Cardiac septum (tissue), 1 donor: ENCODE measurements at places on chromosomes 1 and 21. TPM values are rescaled to one million over a fixed set of nuclear protein-coding genes. Genes with fewer than 3 reads are reported as not detected.

GRCh38 chr1:10386761-10387676, 11.8 kb upstream of the PGD start:
- peak; percentile 3 for DNase-seq

DNA sequence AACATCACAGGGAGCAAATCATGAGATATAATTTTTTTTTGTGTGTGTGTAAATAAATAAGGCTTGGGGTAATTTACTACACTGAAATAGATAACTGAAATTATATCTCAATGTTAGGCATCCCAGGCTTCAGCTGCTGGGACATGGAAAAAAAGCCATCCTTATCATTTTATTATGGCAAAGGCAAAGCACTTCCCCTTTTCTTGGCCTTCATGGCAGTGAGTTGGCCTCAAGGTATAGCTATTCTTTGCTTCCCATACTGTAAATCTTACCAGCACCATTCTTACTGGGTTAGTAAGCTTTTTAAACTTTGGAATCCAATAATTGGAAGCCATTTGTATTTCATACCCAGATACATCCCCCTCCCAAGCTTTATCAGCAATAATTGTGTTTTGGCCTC, 29.0 kb downstream of the RBM11 start:
- no peak for DNase-seq

GRCh38 chr1:54800041-54800898, 853 bp downstream of the TTC22 start:
- DNase-seq = peak; percentile 43

DNA sequence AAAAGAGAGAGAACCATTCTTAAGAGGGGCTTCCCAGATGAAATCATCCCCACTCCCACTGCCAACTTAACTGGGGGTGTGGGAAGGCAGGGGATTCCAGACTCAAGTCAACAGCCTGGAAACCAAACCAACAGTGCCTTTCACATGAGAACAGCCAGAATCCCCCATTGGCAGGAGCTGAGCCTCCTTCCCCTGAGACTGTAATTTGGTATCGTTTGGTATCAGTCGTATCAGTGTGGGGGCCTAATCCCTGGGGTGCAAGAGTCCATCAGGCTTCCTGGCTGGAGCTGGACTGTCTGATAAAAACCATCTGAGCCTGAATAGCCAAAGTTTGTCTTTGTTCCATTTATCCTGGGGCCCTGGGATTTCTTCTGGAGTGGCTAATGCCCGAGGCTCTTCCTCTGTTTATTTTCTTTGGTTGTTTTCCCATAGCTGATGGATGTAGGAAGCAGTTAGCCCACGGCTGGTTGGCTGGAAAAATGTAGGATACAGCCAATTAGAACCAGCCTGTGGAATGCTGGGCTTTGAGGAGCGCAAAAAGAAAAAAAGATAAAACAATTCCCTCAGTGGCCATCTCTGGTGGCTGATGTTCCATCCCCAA, 84.6 kb downstream of the LAMC2 start:
- no peak for DNase-seq

DNA sequence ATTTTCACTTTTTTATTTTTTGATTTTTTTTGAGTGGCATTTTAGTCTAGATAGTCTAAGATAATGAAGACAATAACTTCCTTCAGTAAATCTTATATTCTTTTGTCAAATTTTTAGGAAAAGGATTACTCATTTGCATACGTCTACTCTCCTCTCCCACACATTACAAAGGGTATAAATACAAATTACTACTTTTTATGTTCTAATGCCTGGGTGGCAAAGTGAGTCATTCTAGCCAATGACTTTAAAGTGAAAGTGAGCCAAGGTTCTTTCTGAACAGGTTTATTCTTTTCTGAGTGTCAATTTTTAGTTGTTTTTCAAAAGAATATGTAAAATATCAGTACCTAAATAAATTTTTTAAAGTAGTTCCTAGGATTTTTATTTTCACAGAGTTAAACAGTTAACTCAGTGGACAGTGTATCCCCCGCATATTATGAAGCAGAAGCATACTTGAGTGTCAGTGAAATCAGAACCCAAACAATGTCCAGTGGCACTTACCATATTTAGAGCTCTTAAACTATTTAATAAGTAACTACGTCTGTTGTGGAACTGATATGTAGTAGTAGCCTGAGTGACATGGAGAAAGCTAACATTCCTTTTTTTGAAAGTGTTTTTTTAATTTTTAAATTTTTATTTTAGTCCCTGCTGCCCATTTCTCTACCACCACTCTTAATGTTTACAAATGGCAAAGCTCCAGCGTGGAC, 141.7 kb downstream of the PHTF1 start:
- DNase-seq = no peak

DNA sequence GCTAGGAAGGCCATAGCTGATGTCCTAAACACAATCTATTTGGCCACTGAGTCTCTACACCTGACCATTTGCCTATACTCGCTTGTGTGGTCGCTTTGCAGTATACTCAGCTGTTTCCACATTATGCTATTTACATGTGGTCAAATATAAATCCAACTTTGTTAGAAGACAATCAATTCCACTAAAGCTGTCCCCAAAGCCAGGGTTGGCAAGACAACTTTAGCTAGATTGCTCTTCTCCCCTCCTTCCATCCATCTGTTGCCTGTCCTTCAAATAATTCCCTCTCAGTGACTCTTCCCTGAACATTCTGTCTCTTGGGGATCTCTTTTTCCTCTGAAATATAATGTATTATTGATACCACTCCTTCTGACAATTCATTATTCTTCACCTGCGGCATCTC, 30.1 kb downstream of the AVPR1B start:
- no peak for DNase-seq

DNA sequence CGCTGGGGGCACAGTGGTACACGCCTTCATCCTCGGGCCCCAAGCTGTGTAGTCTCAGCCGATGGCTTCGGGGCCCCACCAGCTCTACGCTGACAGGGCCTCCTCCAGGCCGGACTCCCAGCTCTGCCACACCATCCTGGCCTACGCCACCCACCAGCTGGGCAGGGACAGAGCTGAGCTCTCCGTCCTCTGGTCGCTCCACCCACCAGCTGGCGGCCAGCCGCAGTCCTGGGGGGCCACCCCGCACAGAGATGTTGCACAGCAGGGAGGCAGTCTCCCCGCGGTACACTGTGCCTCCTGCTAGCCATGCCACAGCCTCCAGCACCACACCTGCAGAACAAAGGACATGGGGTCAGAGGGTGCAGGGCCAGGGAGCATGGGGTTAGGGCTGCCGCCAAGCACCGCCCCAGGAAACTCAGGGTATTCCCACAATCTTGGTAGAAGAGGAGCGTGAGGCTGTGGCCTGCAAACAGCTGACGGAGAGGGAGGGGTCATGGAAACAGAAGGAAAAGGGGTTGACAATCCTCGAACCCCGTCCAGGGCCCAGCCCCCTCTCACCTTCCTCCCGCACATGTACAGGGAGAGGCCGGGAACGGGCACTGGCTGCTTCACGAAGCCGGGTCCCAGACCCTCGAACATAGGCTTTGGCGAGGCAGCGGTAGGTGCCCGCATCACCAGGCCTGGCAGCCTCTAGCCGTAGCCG, 5.9 kb downstream of the IGSF8 start:
- DNase-seq = no peak

GRCh38 chr1:113178522-113178921, 105.5 kb downstream of the LRIG2 start:
- no peak for DNase-seq

GRCh38 chr1:117036018-117036461, 24.1 kb upstream of the TTF2 start:
- DNase-seq = no peak

DNA sequence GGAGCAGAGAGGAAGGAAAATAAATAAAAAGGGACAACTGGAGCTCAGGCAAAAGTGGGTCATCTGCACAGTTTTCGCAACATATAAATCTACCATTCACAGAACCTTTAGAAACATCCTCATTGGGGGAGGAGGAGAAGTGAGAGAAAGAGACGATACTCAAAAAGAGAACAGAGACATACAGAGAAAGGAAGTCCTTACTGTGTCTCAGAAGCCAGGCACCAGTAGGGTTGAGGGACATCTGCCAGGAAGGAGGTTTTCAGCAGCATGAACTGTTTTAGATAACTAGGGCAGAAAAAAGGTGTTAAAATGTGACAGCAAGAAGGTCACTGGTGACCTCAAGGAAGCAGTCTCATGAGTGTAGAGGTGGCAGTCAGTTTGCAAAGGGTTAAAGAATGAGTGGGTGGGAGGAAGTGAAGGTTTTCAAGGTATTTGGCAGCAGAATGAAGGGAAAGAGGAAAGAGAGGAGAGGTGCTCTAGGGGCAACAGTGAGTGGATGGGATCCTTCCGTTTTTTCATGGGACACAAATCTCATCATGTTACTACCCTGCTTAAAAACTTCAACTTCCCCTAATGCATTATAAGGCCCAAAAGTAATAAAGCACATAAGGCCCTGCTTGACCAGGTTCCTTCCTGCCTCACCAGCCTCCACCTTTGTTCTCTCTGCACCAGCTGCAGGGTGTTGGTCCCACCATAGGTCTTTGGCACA, 9.5 kb downstream of the JAK1 start:
- DNase-seq = no peak

DNA sequence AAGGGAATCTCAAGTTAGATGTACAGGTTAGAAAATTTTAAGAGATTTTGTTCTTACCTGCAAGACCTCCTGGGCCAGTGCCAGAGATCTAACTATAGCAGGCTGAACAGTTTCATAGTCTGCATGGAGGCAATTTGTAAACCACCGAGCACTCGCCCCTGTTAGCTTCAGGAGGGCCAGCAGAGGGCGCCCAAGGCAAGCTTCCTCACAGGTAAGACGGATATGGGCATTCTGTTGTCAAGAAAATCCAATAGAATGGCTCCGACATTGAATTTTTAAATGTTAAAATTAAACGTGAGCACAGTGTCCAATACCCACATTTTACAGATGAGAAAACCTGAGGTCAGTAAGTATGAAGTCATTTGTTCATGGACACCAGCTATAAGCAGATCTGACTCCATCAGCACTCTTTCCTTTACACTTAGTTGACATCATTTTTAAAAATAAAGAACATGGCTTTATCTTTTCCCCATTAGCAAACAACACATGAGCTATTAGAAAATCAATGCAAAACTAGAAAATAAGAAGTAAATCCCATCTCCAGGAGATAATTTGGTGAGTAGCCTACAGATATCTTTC, 2.2 kb downstream of the REG4 start:
- peak; percentile 84 for DNase-seq

DNA sequence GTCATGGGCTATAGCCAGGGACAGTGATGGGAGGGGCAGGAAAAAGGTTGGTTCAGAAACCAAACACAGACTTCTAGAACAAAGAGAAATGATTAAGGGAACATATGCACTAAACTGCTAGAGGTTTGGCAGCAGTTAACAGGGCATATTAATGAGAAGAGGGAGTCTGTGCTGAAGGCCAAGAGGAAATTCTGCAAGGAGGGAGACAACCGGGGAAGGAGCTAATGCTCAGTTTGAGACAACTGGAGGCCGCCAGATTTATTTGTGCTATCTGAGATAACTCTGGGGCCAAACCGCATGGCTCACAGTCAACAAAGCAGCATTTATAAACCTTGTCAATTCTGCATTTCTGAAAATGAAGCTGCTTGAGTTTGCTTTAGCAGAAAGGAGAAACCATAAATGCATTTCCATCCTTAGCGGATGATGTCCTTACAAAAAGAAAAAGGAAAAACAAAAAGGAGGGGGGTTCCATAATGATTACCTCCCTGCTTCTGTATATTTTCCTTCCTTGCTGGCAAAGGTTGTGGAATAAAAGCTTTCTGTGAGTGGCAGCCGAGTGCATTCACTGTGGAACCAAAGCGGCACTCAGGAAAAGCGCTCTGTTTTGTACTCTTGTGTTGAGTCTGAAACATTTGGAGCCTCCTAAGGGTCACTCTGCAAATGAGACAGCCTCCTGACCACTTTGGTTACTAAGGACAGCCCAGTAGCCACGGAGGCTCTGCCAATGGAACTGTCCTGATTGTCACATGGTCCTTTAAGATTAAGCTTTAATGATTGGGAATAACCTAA, 70.3 kb downstream of the SIM2 start:
- no peak for DNase-seq

DNA sequence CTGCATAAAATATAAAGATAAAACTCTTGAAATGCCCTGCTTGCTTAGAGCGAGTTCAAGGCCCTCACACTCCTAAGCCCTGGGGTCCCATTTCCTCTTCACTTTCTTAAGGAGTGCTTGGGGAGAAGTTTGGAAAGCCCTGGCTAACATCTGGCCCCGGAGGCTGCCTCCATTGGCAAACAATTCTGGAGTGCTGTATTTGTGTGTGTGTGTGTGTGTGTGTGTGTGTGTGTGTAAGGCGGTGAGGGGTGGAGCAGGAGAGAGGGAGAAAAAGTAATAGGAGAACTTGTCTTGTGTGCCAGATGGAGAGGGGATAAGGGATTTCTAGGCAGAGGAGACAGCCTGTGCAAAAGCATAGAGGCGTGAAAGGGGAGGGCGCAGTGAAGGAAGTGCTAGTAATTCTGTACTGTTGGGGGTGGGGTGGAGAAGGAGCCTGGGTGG, 578 bp upstream of the TRIM62 start:
- no peak for DNase-seq

DNA sequence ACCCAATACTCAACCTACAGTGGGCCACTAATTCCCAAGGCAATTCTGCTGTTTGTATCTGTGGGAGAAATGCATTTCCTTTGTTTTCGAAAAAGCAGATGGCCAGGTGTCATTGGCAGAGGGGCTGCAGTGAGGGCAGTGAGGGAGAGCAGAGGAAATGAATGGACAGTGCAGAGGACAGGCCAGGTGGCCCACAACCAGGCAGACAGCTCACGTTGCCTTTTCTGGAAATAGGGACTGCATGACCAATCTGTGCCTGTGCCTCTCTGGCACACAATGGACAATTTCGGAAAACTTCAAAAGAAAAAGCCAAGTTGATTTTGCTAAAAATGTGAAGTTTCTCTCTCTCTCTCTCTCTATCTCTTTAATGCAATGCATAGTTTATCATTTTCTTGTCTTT, 52.6 kb upstream of the ETS2 start:
- no peak for DNase-seq

Gene SLC44A3
- 2.7 TPM for total RNA-seq

Gene LAMC1
- 104 TPM for total RNA-seq

Gene PLCH2
- 0.11 TPM for total RNA-seq

Gene GPR37L1
- total RNA-seq = not detected

Gene NR5A2
- total RNA-seq = 0.89 TPM

Gene ZYG11B
- total RNA-seq = 47.6 TPM

Gene NFIA
- total RNA-seq = 78.6 TPM

Gene RIMS3
- 0.67 TPM for total RNA-seq

Gene KRTAP13-2
- not detected for total RNA-seq

Gene FAM131C
- total RNA-seq = 3.0 TPM

Gene CLK2
- total RNA-seq = 24.7 TPM

Gene GRIK3
- 0.08 TPM for total RNA-seq
